ENCODE measurements at places on chromosomes 12 and 14.

DNA sequence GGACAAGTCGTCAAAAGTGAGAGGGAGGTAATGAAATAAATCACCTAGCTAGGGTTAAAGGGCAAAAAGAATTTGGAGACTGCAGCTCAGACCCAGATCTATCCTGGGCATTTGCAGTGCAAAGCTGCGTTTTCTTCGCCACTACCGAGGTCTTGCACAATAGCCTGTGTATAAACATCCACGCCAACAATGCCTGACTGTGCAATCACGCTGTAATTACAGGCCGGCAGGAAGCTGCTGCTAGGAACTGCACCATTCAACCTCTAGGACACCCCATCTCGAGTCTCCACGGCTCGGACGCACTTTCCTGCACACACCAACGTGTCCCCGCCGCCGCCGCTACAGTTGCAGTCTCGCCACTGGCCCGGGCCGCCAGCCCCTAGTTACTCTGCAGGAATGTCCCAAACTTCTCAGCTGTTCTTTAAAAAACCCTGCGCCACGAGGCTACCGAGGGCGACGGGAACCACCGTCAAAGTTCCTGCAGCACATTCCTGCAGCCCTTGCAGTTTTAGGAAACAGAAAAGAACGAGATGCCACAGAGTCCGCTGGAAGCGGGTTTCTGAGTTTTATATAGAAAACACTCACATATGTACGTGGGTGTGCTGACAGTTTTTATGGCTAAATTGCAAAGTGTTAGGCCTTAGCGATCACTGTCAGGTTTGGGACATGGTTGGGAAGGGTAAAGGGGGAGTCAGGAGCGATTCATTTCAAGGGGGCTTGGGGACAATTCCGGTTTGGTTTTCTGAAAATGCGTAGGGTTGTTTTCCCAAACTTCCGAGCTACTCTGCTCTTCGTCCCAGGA is 65.6 kb upstream of the PTGR2 start:
- peak; percentile 85 for DNase-seq

DNA sequence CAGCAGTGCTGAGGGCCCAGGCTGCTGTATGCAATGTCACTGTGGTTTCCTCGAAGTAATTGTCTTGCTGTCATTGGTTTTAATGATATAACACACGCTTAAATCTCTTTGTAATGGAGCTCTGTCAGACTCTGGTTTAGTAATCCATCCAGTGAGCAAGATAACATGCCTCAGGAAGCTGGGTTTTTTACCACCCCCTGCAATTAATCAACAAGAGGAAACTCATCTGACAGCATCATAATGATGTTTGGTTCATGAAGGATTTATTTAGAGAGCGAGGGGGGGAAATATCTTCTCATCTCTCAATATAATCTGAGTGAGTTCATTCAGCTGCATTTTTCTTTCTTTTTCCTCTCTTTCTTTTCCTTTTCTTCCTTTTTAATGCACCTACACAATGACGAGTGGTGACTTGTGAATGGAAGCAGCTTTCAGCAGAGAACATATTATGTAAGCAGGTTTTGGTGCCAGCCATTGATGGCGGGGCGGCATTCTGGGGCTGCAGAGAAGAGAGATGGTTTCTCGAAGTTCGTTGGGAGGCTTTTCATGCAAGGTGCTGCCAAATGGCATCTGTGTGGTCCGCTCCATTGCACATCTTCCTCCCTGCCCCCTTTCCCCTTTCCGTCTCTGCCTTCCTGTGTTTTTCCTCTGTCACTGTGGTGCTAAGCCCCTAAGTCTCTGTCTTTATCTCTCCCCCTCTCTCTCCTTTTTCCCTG is 6.7 kb downstream of the RPH3A start:
- no peak for DNase-seq

GRCh38 chr12:75317784-75318183 is 12.3 kb downstream of the CAPS2 start:
- DNase-seq = no peak

DNA sequence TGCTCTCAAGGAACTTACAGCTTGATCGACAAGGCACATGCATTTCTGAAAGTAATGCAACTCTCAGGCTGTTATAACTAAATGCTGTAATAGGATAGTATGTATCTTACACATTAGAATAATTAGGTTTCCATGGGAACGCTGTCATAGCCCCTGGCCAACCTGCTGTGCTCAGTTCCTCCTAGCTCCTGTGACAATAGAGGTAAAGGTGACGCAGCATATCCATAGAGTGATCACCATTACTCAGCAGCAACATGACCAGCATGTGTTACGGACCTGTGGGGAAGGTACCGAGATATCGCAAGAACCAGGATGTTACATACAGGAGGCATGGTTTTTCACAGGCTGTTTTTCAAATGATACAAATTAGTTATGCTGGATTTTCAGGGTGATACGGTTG is 150.7 kb downstream of the CAND1 start:
- no peak for DNase-seq

- DNase-seq = peak; percentile 90
These were observed 3.3 kb downstream of the ARHGAP9 start for GRCh38 chr12:57476162-57476992.

DNA sequence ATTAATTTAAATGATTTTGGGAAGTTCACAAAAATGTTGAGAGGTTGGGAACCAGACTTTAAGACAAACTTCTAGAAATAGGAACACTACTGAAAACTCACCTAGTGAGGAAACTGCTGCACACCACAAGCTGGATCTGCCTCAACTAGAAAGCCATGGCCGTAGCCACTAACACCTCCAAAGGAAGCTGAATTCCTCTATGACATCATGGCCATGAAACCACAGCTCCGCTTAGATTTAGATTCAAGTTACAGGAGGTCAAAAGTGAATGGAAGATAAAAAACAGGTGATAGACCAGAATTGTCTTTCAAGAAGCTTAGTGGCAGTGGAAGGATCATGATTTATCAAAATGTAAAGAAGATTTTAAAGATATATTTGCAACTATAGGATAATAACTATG is 208.8 kb upstream of the ALG10 start:
- DNase-seq = no peak

GRCh38 chr12:40693207-40693821 is 1.1 kb downstream of the CNTN1 start:
- no peak for DNase-seq

- no peak for DNase-seq
These were observed 409.7 kb downstream of the VRK1 start for GRCh38 chr14:97206916-97207315.

DNA sequence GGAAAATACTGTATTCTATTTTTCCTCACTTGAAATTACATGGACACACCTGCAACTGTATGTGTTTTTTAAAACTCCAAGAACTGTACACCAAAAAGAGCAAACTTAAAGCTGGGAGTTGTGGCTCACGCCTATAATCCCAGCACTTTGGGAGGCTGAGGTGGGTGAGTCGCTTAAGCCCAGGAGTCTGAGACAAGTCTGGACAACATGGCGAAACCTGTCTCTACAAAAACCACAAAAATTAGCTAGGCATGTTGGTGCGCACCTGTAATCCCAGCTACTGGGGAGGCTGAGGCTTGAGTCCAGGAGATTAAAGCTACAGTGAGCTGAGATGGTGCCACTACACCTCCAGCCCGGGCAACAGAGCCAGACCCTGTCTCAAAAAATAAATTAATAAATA is 95.9 kb downstream of the SINHCAF start:
- DNase-seq = no peak

DNA sequence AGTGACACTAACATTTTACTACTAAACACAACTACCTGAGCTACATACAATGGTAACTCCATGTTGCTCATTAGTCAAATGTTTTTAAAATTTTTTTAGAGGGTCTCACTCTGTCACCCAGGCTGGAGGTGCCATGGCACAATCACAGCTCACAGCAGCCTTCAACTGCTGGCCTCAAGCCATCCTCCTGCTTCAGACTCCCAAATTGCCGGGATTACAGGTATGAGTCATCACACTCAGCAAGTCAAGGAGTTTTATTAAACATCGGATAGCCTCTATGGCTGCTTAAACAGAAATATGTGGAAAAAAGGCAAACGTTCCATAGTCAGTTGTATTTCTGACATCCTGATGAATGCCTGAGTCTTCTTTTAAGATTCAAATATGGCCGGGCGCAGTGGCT is 11.1 kb upstream of the NPFF start:
- DNase-seq = no peak

DNA sequence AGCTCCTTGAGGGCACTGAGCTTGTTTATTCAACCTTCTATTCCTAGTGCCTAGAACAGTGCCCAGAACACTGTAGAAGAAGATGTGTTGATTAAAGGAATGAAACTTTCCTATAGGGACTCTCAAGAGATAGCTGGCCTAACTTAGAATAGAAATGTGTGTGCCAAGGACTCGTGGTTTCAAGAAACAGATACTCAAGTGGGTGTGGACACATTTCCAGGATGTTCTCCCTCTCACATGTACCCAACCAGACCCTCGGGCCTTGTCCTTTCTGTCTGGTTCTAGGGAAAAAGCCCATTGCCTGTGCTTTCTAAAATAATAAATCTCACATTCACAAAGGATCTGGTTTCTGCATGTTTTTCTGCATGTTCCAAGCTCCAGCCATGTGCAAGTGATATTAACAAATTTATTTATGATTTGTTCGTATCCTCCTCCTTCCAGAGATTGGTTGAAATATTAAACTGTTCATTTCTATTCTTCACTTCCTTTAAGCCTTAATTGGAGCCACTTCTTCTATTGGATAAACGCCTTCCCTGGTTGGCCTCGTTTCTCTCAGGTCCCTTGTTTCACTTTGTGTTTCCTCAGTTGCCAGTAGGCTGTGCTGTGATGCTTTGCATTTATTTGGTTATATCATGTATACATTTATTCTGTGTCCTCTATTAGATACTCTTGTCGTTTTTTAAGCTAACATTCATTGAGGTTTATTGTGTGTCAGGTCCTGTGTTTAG is 89.8 kb downstream of the CRADD start:
- peak; percentile 46 for DNase-seq

DNA sequence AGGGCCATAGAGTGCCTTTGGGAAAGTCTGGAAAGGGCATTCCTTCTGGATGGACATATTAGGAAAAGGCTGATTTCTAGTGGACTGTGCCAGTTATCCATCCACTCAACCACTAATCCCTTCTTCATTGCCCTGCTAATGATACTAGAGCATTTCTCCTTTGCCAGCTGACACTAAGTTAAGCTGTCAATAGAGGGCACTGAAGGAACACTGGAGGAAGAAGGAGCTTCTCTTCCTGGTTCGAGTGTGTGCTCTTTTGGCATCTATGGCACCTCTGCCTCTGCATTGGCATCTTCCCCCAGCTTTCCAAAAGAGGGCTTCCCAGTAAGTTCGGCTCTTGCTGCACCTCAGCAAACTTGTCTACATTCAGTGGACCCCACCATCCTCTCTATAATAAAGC is 165.4 kb downstream of the DERA start:
- peak; percentile 2 for DNase-seq

GRCh38 chr12:131574395-131574771 is 136.5 kb upstream of the SFSWAP start:
- no peak for DNase-seq

DNA sequence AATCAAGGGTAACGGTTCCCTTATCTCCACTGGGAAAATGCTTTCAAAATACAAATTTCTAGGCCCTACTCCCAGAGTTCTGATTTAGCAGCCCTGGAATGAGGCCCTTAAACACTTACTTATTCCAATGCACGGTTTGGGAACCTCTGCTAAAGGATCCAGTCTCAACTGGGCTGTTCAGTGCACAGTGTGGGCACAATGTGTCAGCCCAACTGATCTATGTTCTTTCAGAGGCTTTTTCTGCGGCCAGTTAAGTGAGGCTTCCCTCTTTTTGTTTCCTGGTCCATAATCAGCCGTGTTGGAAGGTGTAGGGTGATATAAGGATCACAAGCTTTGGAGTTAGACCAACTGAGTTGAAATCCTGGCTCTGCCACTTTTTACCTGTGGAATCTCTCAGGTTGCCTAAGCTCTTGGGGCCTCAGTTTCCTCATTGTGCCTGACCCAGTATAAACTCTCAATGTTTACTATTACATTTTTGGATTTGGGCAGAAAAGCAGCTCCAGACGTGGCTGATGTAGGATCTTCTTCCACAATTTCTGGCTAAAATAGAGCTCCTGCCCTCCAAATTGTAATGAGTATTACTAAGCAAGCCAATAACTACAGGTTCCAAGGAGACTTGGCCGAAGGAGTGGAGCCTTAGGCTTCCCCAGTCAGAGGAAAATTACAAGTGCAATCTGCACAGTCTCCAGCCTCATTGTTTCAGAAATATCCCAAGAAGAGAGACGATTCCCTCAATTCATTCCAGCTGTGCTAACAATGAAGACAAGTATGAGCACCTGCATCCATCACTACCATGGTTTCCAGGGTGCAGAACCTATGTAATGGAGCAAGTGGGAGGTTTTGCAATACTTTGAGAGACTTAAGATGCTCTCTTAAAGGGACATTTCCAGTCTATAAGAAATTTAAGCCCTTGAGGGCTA is 2.3 kb upstream of the ANGEL1 start:
- no peak for DNase-seq

DNA sequence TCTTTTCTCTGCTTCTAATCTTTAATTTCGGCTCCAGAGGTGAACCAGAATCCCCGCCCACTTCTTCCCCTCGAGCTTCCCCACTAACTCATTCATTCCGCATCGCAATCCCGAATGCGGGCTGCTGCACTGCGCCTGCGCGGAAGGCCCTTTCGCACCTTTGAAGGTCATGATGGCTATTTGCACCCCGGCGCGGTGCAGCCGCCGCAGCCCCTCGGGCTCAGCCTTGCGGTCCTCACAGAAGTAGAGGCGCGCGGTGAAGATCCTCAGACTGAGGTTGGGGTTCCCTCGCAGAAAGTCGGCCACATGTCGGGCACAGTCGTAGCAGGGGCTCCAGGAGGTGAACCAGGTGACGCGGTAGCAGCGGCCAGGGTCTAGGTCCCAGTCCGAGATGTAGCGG is 7.6 kb downstream of the AICDA start:
- DNase-seq = no peak

DNA sequence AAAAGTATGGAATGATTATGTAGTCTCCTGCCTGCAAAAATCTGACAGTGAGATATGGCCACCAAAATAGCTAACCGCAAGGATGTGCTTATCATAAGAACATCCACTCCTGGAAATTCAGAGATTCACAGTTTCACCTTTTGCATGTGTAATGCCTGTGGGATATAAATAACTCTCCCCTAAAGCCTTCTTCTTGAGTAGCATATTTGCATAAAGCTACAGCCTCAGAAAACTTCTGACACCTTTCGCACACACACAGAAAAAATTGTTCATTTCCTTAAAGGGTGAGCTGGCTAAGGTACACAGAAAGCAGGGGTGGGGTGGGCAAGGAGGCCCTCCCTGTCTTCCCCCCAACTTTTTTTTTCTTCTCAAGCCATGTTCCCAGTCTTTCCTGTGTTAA is 3.1 kb upstream of the IGF1 start:
- DNase-seq = peak; percentile 13

DNA sequence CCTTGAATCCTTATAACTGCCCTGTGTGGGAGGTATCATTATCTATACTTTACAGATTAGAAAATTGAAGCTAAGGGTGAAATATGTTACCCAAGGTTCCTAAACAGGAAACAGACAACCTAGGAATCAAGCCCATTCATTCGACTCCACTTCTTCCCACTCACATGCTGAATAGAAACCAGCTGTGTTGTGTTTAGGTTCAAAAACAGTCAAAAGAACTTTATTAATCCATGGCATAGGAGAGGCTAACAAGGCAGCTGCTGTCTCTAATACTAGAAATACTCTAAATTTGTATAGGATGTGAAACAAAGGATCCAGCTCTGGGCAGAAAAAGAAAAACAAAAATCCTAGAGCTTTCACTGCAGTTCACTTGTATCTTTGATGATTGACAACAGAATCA is 9.9 kb downstream of the AMDHD1 start:
- DNase-seq = no peak
